ENCODE measurements at places on chromosomes 4 and X.

GRCh38 chr4:183808097-183808456 is 97.0 kb upstream of the STOX2 start:
- no peak for DNase-seq

GRCh38 chr4:156322592-156322991 is 368.9 kb upstream of the CTSO start:
- DNase-seq, result no peak

- DNase-seq, result no peak
These were observed 64.5 kb upstream of the ANKRD50 start for GRCh38 chr4:124777007-124777406.

GRCh38 chr4:154854362-154854761 is 73.3 kb downstream of the RBM46 start:
- no peak for DNase-seq

DNA sequence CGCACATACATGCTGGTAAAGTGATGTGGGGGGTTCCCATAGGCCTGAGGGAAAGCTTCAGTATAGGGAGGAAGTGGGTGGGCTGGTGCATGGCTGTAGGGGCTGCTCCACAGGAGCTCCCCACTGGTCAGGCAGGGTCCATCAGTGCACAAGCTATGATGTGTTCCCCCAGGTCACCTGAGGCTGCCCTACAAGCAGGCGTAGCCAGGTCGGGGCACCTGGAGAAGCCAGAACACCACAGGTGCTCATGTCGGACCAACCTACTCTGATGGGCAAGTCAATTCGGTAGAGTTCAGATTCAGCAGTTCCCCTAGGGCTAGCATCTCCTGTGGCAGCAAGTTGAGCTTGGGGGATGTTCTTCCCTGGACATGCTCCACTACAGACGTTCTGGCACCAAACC is 103.3 kb upstream of the EPHA5 start:
- no peak for DNase-seq

- DNase-seq, result no peak
These were observed 75.5 kb upstream of the MAOA start for GRCh38 chrX:43580621-43581020.

DNA sequence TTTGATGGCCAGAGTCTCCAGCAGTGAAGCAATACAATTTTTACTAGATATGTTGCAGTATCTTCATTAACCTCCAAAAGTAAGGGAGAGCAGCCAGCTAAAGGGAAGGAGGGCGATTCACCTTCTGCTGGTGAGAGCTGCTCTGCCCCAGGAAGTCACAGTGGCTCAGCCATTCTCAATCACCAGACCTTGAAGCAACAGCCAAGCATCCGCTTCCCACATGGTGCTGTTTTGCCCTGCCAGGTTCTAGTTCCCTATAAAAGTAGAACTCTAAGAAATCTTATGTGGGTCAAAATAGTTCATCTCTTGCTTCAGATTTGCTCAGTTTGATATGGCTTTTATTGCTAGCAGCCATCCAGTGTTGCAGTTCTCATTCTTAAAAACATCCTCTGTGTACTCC is 166.8 kb downstream of the STIM2 start:
- DNase-seq, result no peak

DNA sequence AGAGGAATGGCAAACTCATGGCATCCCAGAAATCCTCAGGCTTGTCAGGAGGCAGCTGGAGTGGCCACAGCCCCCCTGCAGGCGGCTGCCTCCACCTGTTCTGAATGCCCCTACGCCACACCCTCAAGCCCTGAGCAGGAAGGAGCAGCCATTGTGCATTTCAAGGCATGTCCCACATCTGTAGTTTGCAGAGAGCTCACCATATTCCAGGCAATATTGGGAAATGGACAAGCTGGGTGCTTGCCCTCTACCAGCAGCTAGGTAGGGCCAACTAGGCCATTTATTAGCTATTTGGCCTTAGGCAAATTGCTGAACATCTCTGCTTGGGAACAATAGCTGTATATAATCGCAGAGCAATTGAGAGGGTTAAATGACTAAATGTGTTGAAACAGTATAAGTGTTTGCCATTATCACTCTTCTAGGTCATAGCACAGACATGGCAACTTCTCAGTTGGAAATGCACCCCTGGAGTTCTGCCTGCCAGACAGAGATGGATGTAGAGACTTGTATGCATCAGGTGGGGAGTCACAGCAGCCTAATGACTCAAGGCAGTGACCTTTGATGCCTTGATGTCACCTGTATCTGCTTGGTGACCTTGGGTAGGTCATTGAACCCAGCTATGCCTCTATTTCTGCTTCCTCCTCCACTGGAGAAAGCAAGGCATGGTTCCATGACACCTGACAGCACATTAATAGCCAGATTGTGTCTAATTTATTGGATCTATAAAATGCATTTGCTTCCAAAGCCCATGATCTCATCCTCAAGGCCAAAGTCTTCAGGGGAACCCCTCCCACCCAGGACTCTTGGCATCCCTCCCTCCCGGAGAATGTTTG is 52.8 kb downstream of the FHDC1 start:
- no peak for DNase-seq

- DNase-seq, result no peak
These were observed 559.8 kb downstream of the TLL1 start for GRCh38 chr4:166432842-166433241.

GRCh38 chr4:61666244-61666643 is 466.1 kb downstream of the ADGRL3 start:
- no peak for DNase-seq

- no peak for DNase-seq
These were observed 265.7 kb upstream of the BOD1L1 start for GRCh38 chr4:13893211-13893610.

GRCh38 chr4:28788929-28789490 is 1928.4 kb downstream of the STIM2 start:
- DNase-seq, result no peak

DNA sequence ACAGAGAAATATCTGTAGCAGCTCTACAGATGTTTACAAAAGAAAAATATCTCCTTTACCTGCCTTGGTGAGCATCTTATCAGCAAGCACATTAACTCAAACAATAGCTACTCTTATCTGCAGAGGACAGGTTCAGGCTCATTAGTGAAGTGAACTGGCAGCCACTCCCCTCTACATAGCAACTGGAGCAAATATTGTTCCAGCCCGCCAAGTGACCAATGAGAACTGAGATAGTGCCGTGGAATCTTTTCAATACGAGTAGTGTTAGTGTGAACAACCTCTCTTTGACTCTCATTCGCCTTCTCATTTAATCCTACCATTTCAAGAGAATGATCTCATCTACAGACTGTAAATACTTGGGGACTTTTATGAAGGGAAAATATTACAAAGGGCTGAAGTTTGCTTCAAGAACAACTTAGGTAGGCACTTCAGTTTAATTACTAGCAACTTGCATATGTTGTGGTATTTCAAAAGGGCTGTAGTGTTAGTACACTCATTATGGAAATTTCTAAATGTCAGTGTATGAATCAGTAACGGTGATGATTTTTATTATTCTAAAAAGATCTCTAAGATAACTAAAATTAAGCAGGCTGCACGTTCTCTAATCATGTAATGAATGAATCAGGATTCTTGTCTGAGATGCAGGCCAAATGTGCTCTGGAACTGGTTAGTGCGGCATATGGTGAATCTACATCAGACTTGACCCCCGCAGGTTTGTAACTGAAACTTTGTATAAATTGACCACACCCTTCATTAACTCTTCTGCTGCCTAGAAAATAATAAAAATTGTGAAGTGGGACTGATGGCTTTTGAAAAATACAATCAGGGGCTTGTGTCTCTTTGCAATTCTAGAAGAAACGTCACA is 72.4 kb downstream of the PALLD start:
- no peak for DNase-seq

- peak; percentile 60 for DNase-seq
These were observed 223.9 kb downstream of the CAMK2D start for GRCh38 chr4:113537628-113538027.

DNA sequence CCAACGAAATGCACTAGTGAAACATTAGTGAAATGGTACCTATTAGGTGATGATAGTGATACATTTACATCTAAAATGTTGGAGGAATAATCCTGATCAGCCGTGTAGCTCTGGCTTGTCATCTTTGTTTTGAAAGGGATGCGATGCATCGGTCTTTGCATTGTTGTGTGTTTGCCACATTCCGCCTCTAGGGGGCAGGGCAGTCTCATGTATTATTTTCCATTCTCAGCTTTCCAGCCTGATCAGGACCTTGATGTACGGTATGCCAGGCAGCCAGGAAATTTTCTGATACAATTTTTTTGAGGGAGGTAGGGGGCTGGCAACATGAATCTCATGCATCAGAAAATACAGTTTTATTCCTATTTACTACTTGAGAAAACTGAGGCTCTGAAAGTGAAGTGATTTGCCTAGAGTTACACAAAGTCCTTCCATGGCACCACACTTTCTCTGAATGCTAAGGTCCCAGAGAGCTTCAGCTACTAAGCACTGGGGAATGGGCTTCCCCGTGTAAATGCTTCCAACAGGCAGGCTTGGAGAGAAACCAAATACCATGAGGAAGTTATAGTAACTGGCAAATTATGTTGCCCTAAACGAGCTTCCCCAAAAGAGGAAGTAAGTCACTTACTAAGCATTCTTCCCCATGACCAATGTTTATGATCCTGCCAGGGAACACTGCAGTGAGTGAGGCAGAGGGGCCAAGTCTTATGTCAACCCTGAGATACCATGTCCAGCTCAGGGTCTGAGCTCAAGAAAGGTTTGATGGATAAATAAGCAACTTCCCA is 31.8 kb upstream of the IQSEC2 start:
- peak; percentile 9 for DNase-seq

DNA sequence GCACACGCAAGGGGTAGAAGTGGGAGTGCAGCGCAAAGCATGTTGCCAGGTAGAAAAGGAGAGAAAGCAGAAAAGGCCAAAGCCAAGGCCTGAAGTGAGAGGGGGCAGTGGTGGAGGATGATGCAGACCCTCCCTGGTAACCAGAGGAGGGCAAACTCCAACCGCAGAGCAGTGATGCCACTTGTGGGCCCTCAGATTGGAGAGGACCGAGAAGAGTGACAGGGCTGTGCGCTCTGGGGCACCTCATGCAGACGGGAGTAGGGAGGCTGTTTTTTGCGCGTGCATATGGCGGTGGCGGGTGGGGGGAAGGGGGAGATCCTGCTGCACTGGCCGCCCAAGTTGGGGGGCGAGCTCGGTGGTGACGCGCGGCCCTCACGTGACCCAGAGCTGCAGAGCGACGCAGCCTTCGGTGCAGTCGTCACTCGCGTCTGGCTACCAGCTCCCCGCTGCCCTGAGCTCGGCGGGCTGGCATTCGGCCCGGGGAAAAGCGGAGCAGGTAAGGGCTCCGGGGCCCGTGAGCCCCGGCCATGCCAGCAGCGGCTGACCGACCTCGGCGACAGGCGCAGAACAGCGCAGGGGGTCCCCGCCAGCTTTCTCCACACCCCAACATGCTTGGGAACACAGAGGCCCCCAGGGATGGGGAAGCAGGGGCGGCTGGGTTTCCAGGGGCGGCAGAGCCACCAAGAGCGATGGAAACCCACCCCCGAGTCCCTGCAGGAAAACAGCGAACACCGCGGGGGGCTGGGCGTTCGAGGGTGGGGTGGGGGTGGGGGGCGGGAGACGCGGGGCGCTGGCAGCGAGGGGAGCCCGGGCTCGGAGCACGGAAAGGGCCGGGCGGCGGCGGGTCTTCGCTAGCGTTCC is at the start of gene BEX3:
TSS of gene BEX3 (plus strand) at position 421 of the 861 bp plus-strand sequence. CDS start 984 bp downstream, outside the sequence.
- peak; percentile 44 for DNase-seq

GRCh38 chrX:87105131-87105530 is 412.5 kb upstream of the KLHL4 start:
- no peak for DNase-seq

GRCh38 chr4:6542951-6543350 is 32.0 kb upstream of the MAN2B2 start:
- DNase-seq, result no peak

GRCh38 chr4:151841107-151841506 is 80.3 kb upstream of the GATB start:
- no peak for DNase-seq

DNA sequence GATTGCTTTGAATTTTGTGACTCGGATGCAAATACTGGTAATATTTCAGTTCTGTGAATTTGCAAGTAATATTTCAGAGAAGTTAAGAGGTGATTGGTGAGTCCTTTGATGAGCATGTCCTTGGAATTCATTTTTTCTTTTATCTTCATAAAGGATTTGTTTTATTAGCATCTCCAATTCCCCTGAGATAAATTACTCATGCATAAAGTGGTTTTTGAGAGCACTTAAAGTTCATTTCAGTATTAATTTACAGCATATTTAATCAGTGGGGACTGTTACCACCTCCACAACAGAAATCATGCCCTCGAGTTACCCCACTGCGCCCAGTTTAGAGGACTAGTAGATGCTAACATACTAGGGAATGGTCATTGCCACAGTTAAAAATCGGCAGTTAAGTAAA is 65.0 kb downstream of the ZFX start:
- no peak for DNase-seq

- DNase-seq, result no peak
These were observed 39.9 kb upstream of the SPINK2 start for GRCh38 chr4:56861360-56861759.

- DNase-seq, result no peak
These were observed 1070.1 kb downstream of the STPG2 start for GRCh38 chr4:97073194-97073593.

DNA sequence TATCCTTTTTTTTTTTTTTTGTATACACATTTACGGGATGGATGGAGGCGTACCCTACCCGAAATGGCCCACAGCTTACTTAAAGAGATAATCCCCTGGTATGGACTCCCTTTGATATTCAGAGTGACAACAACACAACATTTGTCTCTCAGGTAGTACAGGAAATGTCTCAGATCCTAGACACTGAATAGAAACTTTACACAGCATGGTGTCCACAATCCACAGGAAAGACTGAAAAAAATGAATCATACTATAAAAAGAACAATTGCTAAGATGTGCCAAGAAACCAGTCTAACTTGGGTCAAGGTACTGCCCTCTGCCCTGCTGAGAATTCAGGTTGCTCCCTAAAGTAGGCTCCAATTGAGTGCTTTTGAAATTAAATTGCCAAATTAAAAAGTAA is 100.8 kb upstream of the LANCL3 start:
- no peak for DNase-seq

DNA sequence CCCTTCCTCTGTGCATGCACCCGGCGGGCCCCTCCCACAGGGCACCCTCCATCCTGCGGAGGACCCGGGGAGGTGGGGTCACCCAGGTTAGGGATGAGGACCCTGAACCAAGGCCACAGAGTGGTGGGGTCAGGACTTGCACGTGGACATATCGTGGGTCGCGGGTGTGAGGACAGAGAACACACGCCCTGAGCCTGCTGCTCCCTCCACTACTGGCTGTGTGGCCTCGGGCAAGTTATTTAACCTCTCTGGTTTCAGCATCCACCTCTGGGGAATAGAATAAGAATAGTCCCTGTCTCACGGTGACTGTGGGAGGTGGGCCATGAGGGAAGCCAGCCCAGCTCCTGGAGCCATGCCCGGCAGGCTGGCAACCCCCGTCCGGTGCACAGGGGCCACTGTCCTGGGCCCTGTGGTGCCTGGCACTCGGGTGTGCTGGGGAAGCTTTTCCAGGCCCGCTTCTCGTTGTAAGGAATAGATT is 5.1 kb downstream of the PSAPL1 start:
- DNase-seq, result no peak

- DNase-seq, result no peak
These were observed 53.9 kb upstream of the PDLIM3 start for GRCh38 chr4:185589067-185589836.

DNA sequence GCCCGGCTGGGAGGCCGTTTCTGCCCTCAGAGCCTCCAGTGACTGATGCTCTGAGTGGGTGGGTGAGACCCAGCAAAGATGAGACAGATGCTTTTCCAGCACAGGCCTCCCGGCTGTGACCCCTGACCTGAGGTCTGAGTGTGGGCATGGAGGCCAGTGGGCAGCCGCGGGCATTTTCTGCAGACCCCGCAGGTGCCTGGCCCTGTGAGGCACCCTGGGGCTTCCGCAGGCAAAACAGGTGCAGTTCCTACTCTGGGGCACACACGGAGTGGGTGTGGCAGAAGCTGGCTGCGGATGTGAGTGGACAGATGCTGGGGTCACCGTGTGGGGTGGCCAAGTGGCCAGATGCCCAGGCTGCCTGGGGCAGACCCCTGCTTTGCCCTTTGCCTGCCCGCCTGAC is 14.8 kb downstream of the HTRA3 start:
- no peak for DNase-seq

All from hippocampal formation (tissue), 2 donors.